Kidney epithelial cell (primary cell): ENCODE measurements at places on chromosomes 5 and 9.

GRCh38 chr5:41686191-41686590 lies 175.8 kb upstream of the PLCXD3 start:
- DNase-seq = no peak

GRCh38 chr9:72205513-72205912 lies 56.3 kb downstream of the GDA start:
- DNase-seq = no peak

- DNase-seq = no peak
These were observed 37.7 kb upstream of the PAPPA start for GRCh38 chr9:116115761-116116353.

DNA sequence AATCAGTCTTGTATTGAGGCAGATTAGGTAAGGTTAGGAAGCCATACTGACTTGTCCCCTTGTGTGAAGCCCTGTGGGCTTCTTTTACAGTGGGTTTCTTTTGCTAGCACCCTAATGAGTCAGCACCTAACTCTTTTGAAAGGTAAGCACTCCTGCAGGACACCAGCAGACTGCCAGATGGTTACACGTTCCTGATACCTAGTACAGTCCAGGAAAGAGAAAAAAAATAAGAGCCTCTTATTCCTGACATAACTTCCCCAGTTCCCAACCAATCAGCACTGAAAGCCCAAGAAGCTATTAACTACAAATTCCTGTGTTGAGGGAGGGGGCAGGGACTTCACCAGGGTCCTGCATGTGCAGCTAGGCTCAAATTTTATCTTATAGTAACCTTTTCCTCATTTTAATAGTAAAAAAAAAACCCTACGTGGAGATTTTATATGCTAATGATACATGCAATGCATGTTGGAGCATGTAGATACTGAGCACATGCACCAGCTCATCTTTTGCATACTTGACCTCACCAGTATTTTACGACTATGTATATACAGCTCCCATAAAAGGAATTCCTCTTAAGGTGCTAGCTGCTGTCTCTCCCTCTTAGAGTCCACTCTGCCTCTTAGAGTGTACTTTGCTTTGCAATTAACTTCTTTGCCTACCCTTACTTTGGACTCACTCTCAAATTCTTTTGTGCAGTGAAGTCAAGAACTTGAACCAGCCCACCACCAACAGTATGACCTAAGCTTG lies 84.7 kb upstream of the RORB start:
- no peak for DNase-seq

- no peak for DNase-seq
These were observed 7.2 kb upstream of the DUSP1 start for GRCh38 chr5:172777881-172778814.
